ENCODE measurements at places on chromosomes 16 and 17.

DNA sequence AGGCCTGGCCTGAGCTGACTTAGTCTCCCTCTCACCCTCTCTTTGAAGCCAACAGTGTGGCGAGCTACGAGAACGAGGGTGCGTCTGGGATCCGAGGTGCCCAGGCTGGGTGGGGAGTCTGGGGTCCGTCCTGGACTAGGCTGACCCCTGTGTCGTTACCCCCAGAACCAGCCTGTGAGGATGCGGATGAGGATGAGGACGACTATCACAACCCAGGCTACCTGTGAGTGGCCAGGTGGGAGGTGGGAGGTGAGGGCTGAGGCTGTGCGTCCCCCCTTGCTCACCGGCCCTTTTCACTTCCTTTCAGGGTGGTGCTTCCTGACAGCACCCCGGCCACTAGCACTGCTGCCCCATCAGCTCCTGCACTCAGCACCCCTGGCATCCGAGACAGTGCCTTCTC is 1.6 kb downstream of the LAT start:
- no peak for DNase-seq

DNA sequence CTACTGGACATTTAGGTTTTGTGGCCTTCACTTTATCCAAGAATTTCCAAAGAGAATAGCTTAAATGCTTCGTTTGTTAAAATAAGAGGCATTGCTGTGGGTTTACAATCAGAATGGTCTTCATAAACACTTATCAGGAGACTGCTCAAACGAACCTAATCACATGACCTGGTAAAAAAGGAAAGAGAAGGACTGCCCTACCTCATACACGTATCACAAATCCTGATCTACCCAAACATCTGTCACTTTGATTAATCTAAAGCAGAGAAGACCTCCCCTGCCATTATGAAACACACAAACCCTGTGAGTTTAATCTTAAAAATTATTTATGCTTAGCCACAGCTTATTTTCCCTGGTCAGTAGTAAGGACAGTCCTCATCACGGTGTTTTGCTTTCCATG is 76.6 kb downstream of the PARN start:
- DNase-seq, result peak; percentile 5

DNA sequence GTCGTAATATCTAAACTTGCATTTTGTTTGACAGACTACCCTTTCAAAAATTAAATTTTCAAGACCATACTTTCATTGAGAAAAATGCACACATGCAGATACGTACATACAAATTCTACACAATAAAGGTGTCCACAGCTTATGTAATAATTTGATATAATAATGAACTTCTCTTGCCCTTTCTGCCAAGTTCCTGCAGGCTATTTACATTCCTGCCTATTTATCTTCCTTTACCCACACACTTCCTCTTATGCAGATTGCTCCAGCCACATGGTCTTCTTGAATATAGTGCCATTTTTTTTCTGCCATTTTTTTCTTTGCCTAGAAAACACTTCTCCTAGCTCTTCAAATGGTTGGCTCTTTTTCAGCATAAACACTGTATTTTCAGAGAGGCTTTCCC is 826.9 kb upstream of the CDH8 start:
- no peak for DNase-seq

- no peak for DNase-seq
These were observed 16.0 kb downstream of the BAIAP2 start for GRCh38 chr17:81050645-81051625.

- no peak for DNase-seq
These were observed 16.9 kb downstream of the CLEC16A start for GRCh38 chr16:10961231-10961630.

GRCh38 chr16:57837305-57838125 is 35.2 kb upstream of the KIFC3 start:
- DNase-seq, result no peak

- DNase-seq, result no peak
These were observed 95.8 kb upstream of the MPHOSPH6 start for GRCh38 chr16:82265809-82266208.

DNA sequence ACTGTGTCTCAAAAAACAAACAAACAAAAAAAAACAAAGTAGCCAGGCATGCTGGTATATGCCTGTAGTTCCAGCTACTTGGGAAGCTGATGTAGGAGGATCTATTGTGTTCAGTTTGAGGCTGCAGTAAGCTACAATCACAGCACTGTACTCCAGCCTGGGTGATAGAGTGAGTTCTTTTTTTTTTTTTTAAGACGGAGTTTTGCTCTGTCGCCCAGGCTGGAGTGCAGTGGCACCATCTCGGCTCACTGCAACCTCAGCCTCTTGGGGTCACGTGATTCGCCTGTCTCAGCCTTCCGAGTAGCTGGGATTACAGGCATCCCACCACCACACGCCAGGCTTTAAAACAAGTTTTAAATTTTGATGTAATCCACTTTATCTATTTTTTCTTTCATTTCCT is 80.2 kb upstream of the STAC2 start:
- DNase-seq, result no peak

GRCh38 chr17:78307887-78308638 is 51.8 kb downstream of the SOCS3 start:
- no peak for DNase-seq

DNA sequence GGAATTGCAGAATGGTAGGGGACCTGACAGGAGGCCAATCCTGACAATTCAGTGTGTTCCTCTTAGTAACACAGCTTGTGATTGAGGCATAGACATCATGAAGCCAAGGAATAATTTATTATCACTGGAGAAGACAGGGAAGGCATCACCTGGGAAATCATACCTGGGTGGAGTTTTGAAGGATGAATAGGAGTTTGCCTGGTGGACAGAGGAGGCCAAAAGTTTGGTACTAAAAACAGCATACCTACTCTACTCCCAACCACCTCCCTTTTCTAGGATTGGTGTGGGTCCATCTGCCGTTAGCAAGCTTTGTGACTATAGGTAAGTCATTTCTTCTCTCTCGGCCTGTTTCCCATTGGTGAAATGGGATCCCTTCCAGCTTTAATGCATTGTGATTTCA is 88.0 kb downstream of the RAB11FIP4 start:
- no peak for DNase-seq

DNA sequence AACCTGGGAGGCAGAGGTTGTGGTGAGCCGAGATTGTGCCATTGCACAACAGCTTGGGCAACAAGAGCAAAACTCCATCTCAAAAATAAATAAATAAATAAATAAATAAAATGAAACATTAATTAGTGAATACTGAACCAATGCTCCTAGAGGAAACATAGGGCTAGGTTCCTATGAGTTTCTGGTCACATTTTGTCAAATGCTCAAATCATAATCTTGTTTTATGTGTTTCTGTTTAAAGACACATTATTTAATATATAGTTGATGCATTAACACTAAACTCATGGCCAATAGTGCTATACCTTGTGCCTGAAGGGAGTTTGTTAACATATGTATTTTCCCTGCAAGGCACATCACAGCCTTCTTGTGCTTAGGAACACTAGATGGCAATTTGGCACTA is 66.8 kb downstream of the HS3ST3A1 start:
- DNase-seq, result no peak

DNA sequence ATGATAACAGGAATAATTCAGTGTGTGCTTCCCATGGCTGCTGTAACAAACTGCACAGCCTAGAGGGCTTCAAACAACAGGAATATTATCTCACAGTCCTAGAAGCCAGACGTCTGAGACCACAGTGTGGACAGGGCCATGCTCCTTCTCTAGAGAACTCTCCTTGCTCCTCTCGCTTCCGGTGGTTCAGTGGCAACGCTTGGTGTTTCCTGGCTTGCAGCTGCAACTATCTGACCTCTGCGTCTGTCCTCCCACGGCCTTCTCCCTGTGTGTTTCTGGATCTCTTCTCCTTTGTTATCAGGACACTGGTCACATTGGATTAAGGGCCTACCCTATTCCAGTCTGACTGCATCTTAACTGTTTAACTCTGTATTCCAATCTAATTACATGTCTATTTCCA is 414.3 kb downstream of the MAF start:
- DNase-seq, result no peak

DNA sequence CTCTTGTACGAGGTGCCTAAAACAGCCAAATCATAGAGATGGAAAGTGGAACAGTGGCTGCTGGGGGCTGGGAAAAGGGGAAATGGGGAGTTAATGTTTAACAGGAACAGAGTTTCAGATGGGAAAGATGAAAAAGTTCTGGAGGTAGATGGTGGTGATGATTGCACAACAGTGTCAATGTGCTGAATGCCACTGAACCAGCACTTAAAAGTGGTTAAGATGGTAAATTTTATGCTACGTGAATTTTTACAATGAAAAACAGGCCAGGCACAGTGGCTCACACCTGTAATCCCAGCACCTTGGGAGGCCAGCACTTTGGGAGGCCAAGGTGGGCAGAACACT is 130.4 kb downstream of the C16orf78 start:
- DNase-seq, result no peak

- no peak for DNase-seq
These were observed 182.3 kb upstream of the GSE1 start for GRCh38 chr16:85430523-85431421.

DNA sequence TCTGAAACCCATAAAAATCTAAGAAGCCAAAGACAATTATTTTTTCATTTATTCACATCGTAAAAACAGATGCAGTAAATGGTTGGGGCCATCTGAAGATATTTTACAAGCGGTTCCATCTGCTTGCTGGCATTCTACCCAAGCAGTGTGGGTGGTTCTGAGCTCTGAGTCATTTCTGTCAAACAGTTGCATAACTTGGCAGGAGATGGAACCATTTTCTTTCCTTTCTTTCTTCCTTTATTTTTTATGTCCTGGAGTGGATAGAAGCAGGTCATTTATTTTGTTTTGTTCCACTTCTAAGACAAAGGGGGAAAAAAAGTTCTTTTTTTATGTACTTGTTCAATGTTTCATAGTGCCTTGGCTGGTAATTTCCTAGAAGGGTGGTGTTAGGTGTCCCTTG is 1151.9 kb upstream of the GOT2 start:
- DNase-seq, result no peak

- DNase-seq, result no peak
These were observed 162.0 kb upstream of the ZKSCAN2 start for GRCh38 chr16:25419681-25420080.

GRCh38 chr16:67872131-67872630 is 671 bp upstream of the EDC4 start:
- no peak for DNase-seq

DNA sequence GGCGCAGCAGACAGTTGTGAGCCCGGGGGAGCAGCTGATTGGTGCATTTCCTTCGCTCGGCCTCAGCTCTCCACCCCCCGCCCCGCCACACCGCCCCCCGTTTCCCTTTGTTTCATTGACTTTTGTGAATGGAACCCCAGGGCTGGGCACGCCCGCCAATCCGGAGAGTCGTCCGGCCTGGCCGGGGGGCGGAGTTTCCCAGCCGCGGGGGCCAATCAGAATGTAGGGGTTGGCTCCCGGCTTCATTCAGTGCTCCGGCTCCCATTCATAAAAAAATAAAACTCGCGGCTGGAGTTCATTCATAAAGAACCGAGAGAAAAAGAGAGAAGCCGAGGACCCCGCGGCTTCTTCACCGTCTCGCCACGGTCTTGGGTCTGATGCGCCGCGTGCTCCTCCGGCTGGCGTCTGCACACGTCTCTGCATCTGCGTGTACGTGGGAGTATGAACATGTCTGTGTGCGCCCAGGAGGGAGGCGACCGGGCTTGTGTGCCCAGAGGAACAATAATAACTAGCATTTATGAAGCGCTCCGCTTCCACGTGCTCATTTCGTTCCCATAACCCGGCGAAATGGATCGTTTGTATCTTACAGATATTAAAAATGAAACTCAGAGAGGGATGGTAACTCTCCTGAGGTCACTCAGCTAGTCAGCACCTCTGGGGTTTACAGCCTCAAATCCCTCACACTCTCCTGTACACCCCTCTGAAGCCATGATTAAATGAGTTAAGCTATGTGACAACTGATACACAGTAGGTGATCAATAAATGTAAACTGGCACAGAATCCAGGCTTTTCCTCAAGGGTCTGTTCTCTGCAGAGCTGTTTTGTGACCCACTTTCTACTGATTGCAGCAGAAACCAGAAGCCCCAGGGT is at the start of gene ETV4:
ETV4 (minus strand) TSS at position 22 of the 870 bp plus-strand sequence. CDS start 723 bp downstream, outside the sequence.
- DNase-seq, result peak; percentile 60

- DNase-seq, result no peak
These were observed 88.6 kb downstream of the CACNG3 start for GRCh38 chr16:24344784-24345183.

GRCh38 chr16:3880623-3881498 is at the start of gene CREBBP:
CREBBP (minus strand) TSS chr16:3880713; CDS start chr16:3879916, 797 bp downstream.
- peak; percentile 85 for DNase-seq

DNA sequence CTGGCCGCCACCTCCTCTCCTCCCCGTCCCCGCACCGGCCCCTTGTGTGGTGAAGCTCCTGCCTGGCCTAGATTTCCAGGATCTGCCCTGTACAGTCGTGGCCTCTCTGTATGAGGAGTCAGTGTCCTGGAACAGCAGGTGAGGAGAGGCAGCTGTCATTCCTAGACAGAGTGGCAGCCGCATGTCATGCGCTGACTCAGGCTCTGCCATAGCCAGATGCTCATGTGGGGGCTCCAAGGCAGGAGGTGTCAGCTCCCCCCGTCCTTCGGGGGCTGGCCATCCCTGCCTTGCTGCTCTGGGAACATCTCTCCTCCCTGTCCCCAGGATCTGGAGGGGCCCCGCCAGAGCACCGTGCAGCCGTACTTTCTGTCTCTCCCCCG is 60.4 kb downstream of the BAIAP2 start:
- no peak for DNase-seq

DNA sequence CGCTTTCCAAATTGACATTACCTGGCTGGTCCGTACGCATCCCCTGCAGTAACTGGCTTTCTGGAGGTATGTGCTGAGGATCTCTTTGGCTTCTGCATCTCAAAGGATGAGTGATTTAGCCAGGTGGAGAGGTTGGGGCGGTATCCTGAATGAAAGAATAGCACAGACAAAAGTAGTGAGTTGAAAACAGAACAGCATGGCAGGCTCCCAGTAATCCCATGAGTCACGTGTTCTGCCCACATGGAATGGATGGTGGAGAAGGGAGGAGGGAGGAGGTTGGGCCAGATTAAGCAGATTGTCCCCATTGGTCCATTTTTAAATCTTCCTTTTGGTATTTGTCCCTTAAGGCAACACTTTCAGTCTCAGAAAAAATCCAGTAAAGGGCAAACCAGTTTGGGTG is 176.0 kb downstream of the WWOX start:
- no peak for DNase-seq

DNA sequence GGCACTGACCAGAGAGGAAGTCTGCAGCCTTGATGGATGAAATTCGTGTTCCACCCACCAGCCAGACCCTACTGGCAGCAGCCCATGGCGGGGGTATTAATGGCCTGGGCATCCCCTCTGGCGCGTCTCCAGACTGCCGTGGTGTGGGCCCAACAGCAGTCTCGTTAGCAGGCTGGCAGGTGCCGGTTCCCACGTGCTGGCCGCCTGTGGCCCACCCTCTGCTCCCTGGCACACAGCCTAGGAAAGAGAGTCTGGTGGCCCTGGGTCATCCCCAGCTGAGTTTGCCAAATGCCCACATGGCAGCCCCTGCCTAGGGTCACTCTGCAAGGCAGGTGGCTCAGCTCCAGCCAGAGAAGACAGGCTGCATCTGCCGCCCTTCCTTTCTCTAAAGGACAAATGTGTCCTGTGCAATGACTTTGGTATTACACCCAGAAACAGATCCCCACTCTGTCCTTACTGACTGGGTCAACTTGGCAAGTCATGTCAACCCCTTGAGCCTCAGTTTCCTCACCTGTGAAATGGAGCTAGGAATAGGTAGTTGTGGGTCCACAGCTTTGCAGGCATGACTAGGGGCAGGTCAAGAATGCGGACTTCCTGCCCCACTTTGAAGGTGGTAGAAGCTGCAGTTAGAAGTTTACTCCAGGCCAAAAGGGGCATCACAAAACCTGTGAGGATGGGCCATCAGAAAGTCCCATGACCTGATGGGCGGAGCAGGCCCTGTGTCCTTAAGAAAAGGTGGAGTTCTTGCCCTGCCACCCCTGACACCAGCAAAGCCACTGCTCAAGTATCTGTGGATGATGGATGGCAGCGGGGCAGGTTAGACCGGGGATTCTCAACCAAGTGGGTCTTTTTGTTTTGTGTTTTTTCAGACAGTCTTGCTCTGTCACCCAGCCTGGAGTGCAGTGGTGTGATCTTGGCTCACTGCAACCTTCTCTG is 76.6 kb downstream of the ABCC6 start:
- DNase-seq, result peak; percentile 46
